ENCODE measurements at places on chromosomes 7 and 10.

GRCh38 chr10:128898916-128899195 is 568.2 kb upstream of the MGMT start:
- DNase-seq, result no peak

- DNase-seq, result no peak
Observed at GRCh38 chr10:93755443-93756116, 2.2 kb upstream of the LGI1 start.

GRCh38 chr7:135158874-135159273 is 11.0 kb downstream of the TMEM140 start:
- no peak for DNase-seq

GRCh38 chr10:93069245-93069561 is 4.5 kb upstream of the CYP26A1 start:
- no peak for DNase-seq

DNA sequence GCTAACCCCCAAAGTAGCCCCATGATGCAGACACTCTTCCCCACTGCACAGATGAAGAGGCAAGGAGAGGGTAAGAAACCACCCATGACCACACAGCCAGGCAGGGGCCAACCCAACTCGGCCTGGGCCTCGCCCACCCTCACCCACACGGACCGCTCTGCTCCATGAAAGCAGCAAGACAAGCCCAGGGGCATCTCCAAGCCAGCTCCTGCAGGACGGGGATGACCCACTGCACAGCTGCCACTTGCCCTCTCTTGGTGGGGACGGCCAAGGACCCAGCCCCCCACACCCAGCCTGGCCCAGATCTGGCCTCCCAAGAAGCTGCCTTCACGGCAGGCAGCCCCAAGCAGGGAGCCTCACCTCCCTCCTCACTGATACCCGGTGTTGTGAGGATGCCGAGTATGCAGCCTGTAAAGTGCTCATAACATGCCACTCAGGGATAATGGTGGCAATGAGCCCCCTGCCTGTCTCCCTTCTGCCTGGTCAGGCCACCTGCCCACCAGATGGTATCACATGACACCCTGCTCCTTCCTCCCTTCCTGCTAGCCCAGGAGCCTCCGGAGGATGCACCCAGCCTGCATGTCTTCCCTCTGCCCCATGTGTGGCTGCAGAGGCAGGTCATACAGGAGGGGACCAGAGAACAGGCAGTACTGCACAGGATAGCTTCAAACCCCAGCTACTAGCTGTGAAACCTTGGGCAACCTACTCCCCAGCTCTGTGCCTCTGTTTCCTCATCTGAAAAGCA is 23.3 kb downstream of the OGDHL start:
- DNase-seq, result no peak

DNA sequence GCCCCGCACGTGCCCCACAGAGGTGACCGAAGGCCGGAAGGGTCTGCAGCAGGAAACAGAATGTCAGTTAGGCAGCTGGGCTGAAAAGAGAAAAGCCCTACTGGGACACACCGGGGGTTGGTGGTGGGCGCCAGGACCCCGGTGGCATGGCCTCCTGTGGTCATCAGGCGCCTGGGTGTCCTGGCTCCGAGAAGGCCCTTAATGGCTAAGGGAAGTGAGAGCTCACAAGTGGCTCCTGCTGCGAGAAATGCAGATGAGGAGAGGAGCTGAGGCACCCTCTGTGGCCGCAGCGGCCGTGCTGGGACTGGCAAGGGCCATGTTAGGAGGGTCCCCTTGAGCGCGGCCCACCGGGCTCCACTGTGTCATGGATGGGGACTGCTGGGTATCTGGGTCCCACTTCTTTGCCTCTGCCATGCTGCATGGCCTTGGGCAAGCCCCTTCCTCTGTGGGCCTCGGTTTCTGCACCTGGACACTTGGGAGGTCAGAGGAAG is 79.2 kb upstream of the GNA12 start:
- no peak for DNase-seq

DNA sequence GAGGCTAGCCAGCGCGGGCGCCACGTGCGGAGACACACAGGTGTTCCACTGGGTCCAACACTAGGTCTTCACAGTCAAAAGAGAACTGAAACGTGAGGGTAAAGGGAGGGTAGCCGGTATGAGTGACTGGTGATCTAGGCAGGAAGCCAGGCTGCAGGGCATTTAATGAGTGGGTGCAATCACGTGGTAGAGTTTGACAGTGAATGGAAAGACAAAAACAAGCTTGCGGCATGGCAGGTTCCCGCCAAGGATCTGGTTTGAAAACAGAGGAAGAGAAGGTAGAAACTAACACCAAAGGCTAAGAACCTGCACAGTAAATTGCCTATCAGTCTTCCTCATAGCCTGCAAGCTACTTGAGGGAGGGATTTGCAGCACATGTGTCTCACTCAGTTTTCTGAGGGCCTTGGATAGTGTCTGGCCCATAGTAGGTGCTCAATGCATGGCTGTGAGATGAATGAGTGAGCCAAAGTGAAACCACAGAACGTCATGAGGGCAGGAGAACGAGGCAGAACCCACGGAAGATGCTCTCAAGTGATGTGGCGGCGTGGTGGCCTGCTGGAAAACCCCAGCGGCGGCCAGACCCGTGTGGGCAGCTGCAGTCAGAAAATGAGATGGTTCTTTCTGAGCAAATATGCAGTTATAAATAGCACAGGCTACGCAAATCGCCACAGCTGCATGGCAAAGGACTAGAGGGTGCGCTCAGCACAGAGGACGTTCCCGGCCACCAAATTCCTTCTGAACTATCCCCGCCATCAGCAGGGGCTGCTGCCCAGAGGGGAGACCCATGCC is 183.6 kb upstream of the NFE2L3 start:
- peak; percentile 36 for DNase-seq

DNA sequence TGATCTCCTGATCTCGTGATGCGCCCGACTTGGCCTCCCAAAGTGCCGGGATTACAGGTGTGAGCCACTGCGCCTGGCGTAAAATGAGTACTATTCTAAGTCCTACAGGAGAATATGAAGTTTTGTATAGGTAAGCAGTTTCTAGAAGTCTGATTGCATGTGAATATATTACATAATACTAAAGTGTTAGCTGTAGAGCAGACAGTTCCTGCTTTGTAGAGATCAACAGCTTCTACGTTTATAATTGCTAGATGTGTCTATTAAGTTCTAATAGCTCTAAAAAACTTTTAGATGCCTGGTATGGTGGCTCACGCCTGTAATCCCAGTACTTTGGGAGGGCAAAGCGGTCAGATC is 8.5 kb downstream of the CRCP start:
- DNase-seq, result no peak

DNA sequence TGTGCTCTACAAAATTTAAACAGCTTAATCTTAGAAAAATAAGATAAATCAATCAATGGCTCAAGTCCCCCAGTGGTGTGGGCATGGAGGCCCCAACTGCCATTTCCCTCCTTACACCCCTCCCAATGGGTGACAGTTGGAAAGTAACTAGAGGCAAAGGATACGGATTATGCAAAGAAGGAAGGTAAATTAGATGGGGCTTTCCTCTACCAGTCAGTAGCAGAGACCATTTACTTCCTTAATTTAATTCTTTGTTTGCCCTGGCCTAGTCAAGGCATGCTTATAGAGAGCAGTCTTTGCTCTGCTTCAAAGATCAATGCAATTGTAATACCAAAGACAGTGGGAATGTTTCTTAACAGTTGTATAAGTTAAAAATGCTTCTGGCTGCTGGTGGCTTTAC is 63.3 kb upstream of the PAPSS2 start:
- no peak for DNase-seq

GRCh38 chr7:80650030-80650429 is 11.6 kb downstream of the CD36 start:
- no peak for DNase-seq

DNA sequence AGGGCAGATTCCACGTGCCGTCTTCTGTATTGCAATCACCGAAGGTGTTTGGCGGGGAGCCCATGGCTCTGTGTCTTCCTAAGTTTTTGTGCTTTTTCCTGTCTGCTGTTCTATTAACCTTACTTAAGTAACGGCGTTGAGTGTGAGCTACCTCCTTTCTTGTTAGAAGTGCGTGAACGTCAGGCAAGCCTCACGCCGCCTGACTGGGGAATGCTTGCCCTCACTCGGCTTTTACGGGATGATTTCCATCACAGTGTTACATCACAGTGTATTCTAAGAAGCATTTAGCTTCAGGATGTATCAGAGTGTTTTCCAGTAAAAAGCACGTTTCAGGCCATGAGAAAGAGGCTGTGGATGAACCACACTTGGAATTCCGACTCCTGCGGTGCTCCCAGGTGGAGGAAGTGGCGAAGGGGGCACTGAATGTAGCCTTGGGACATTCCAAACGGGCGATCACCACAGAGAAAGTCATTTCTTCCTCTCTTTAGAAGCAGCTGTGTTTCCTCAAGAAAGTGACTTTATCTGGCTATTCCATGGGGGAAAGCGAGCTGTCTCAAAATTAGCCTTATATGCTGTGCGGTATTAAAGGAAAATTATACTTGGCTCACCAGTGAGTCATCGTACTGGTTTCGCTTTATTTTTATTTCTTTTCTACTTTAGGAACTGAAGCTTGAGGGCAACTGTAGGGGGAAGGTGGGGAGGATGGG is 290.7 kb downstream of the KLF6 start:
- no peak for DNase-seq

GRCh38 chr10:129814681-129815646 is 149.1 kb downstream of the EBF3 start:
- no peak for DNase-seq

- no peak for DNase-seq
Observed at GRCh38 chr7:100157334-100158228, 942 bp downstream of the TRAPPC14 start.
